ENCODE measurements at places on chromosomes 4 and X.
A peak's percentile ranks its signal among the peaks of the same experiment; 100 is the strongest.

DNA sequence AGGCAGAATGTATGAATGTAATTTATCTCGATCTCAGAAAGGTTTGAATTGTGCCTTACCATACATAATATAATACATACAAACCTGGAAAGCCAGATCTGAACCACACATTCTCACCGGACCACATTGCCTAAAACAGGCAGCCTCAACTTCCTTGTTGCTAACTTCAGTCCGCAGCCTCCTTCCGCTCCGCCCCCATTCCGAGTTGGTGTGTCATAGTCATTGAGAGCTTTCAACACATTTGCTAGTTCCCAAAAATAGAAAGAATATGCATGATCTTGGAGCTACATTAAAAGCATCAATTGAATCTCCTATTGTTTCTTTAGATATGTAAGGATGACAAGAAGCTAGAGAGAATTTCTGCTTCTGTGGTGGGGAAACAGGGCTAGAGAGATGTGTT, 127.2 kb downstream of the ARHGEF9 start:
- no peak for DNase-seq

DNA sequence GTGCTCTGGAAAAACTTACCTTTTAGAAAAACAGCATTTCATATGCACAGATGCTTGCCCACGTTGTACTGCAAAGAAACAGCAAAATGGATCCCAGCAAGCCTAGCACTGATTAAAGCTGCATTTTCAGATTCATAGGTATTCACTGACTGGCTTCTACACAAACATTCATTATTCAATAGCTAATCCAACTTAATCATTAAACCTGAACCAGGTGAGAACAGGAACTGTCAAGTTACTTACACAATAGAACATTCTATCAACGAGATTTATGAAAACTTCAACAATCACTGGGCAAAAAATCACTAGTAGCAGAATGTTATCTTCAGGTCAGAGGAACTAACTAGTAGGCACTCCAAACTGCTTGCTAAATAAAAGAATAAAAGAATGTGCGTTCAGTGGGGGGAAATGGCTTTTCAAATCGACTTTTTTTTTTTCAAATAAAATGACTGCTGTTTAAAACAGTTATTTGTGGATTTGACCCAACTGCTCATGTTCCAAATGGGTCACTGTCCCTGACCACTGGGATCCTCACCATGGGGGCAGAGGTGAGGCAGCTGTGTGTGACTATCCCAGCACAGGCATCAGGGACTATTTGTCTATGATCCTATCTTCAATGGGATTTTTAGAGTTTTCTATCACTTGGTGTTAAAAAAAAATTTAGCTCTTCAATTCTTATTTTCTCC, 42.3 kb downstream of the STX18 start:
- DNase-seq, result no peak

- DNase-seq, result no peak
These were observed 2092.4 kb upstream of the TENM3 start for GRCh38 chr4:180150818-180151217.

- DNase-seq, result no peak
These were observed 40.5 kb downstream of the TSPAN7 start for GRCh38 chrX:38601866-38602265.

DNA sequence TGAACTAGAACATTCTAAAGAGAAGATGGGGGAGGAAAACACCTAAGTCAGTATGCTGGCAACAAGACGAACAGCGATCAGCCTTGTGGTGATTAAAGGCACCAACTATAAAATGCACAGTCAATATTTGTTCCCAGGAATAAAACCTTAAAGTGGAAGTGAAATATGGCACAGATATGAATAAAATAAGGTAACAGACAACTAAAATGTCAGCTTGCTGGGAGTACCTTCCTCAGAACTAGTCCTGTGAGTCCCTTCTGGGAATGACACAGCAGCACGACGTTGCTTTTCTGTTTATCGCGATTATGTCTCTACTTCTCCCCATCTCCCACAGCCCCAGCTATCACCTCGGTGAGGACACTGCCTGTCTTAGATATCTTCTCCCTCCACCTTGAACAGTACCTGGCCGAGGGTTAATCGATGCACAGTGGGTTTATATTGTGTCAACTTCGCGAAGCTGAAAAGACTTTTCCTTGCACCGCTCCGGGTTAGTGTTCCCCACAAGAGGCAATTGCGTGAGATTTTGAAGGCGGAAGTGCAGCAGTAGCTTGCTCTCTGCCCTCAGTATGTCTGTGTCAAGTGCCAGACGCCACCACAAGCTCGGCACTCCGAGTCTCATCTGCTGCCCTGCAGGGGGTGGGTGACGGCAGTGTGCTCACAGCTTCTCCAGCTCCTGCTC, 17.4 kb downstream of the MTNR1A start:
- no peak for DNase-seq

DNA sequence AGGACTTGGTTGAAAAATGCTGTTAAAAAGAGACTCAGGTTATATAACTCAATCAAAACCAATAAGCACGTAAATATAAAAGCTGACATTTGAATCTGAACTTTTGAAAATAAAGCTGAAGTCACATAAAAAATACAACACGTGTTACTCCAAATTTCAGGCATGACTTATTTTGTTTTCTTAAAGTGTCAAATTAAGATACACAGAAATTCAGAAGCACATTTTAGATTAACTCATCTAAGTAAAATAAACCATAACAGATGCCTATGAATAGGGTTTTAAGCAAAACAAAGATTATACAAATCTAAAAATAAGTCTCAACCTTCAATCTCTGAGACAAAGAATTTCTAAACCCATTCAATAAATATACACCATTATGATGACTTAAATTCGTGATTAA, 124.8 kb downstream of the ANTXR2 start:
- no peak for DNase-seq

DNA sequence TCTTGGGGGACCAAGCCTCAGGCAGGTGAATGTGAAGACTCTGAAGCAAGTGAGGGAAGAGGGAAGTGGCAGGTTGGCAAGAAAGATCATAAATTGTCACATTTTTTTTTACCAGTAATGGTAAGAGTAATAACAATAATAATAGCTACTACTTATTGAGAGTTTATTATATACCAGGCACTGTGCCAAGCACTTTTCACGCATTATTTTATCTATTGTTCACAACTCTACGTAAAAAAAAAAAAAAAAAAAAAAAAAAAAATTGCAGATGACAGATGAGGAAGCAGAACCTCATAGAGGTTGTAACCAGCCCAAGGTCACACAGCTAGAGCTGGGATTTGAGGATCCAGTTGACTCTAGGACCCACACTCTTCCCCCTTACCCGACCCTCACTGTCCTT, 40.9 kb downstream of the TSC22D3 start:
- DNase-seq, result no peak

DNA sequence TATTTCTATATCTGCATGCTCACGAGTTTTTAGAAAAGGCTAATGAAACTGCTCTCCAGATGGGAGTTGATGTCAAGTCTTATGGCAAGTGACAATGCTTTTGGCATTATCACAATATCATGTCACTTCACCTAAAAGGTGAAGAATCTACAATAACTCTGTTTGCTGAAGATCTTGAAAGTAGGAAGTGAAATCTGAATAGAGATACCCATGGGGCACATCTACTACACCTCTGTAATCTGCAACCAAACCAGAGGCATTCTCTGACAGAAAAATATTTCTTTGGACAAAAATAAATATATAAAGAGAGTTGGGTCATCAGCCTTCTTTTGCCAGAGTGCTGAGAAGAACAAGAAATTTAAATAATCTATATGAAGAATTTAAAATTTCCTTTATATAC, 3.9 kb upstream of the VAMP7 start:
- no peak for DNase-seq

DNA sequence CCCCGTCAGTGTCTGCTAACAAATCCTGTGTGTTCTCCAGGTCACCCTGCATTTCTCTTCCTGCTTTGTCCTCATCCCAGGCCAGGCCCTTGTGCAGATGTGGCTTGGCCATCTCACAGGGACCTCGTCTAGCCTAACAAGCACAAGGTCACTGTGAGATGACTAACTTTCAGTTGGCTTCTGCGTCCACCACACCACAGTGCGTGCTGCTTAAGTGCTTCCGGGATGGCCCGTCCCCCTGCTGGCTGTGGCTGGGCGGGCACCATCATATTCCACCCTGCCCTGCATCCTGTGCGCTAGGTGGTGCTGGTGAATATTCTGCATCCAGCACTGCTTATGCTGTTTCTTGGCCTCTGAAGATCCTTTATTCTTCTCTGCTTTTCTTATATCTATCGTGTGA, 33.8 kb downstream of the RBBP7 start:
- peak; percentile 77 for DNase-seq

GRCh38 chrX:53227224-53227765, 2.3 kb upstream of the KDM5C start:
- DNase-seq, result no peak

DNA sequence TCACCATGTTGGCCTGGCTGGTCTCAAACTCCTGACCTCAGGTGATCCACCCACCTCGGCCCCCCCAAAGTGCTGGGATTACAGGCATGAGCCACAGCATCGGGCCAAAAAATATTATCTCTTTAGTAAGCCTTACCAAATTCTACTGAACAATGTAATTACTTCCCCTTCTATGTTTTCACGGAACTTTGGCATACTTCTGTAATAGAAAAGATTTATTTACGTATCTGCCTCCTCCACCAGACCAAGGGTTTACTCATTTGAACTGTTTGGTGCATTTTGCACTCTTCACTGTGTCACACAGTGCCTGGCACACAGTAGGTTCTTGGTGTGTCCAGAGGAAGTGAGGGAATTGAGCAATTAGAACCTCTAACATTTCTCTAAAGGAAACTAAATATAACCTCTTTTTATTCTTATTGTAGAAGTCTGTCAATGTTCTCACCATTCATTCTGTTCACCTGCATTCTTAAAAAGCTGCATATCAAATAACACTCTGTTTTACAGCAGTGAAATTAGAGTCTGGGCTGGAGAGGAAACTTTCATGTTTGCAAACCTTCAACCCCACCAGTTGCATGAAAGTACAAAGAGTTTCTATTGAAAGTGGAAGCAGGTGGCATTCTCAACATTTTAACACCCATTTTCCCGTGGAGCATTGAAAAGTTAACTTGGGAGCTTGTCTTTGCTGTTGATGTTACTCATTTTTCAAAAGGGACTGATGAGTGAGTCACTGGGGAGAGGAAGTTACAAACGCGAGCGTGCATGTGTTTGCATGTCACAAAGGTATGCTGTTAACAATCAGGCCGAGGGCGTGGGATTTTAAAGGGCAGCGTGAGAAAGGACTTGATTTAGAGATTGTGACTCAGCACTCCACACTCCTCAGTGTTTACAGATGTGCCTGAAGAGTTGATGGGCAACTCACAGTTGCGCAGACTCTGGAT, 314.1 kb downstream of the STK32B start:
- DNase-seq, result peak; percentile 22

Measured in ELF-1 (cell line).